NT2/D1 (cell line): ENCODE measurements at places on chromosomes 6 and 20.

DNA sequence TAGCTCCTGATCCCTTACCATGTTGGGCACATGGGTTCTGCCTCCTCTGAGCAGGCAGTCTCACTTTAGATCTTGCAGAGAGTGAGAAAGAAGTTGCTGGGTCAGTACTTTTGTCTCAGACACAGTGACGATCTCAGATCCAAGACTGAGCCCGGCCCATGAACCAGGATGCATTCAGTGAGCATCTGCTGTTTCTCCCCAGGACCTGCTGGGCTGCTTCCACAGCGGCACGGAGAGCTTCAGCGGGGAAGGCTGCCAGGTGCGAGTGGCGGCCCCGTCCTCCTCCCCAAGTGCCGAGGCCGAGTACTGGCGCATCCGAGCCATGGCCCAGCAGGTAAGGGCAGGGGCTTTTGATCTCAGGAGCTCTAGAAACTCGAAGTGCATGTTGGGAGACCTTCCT lies 53.9 kb upstream of the SMIM28 start:
- no peak for DNase-seq

GRCh38 chr20:1809131-1809572 lies 86.1 kb upstream of the SIRPA start:
- DNase-seq = no peak

GRCh38 chr20:21821358-21821757 lies 115.9 kb downstream of the PAX1 start:
- DNase-seq = no peak

DNA sequence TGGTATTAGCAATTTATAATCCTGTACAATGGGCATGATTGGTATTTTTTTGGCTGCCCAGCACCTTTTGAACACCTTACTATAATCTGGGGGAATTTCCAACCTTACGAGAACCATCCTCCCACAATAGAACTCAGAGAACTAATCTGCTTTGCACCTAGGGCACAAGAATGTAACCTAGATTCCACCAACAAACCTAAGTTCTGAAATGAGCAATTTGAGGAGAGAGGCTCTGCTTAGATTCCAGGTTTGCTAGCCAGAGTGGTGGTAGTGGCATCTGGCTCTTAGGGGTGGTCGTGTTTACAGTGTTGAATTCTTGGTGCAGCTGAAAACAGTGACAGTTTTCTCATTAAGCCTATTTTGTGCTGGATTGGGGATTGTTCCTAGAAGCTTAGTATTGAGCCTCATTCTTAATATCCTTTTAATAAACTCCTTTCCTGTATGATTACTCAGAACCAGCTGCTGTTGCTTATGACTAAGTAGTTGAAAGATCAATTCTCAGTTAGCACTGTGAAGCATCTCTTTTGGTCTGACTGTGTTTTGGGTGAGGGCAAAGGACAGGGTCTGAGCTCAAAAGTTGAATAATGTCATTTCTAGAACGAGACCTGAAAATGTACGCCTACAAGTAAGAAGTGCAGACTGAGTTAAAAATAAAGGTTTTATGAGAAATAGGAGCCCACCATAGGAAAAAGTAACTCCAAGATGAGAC lies 385.6 kb downstream of the CDKAL1 start:
- DNase-seq = no peak

DNA sequence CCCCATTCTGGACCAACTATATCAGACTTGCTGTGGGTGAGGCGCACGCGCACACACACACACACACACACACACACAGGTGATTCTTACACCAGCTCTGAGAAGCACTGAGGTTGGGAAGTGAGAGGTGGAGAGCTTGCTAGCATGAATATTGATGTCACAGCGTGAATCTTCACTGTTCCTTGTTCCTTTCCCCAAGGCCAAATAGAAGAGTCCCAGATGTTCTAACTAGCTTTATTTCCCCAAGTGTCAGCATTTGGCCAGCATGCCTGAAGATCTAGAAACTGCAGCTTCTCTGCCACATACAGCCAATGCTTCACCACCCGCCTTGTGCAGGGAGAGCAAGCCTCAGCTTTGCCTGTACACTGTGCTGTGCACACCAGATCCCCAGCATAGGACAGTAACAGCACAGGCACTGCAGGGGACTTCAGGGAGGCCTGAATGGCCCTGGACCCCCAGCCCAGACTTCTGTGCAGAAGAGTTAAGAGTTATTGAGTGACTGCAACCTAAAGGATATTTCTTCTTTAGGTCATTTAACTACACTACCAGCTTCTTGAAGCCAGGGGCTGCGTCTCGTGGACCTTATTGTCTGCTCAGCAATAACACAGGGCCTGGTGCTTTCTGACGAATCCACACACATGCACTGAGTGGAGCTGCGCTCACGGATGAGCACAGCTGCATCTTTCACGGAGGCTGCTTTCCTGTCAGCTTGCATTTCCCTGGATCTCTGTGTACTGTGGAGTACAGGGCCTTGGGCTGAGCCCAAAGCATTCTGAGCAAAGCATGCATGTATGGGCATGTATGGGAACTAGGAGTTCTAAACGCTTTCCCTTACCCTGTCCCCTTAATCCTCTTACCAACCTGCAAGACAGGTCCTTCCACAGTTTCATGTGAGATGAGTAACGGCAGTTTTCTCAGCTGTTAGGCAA lies 13.9 kb upstream of the CD93 start:
- no peak for DNase-seq

- no peak for DNase-seq
These were observed 4.9 kb downstream of the CDH22 start for GRCh38 chr20:46303176-46303956.

- no peak for DNase-seq
These were observed 177.1 kb downstream of the MRPL14 start for GRCh38 chr6:43950051-43950605.

GRCh38 chr6:44133003-44133931 lies 5.9 kb downstream of the TMEM63B start:
- no peak for DNase-seq

- DNase-seq = no peak
These were observed 49.8 kb upstream of the ENPP5 start for GRCh38 chr6:46220352-46221221.

- peak; percentile 38 for DNase-seq
These were observed 71.3 kb upstream of the SLC2A12 start for GRCh38 chr6:134123666-134124208.

GRCh38 chr20:22475662-22476061 lies 108.7 kb downstream of the FOXA2 start:
- DNase-seq = no peak

DNA sequence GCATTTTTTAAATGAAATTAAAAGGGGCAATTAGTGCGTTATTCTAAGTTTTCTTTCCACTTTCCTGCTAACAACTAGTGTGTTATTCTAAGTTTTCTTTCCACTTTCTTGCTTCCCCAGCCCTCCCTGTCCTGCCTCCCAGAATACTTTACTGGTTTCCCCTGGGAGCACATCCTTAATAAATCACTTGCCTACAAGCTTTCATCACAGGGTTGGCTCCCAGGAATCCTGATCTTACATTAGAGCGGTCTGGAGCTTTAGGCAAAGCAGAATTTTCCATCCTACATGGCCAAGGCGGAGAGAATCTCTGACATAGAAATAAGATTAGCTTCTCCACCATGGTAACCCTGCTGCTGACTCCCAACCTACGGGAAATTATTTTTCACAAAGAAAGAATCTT lies 150.4 kb downstream of the BFSP1 start:
- no peak for DNase-seq

DNA sequence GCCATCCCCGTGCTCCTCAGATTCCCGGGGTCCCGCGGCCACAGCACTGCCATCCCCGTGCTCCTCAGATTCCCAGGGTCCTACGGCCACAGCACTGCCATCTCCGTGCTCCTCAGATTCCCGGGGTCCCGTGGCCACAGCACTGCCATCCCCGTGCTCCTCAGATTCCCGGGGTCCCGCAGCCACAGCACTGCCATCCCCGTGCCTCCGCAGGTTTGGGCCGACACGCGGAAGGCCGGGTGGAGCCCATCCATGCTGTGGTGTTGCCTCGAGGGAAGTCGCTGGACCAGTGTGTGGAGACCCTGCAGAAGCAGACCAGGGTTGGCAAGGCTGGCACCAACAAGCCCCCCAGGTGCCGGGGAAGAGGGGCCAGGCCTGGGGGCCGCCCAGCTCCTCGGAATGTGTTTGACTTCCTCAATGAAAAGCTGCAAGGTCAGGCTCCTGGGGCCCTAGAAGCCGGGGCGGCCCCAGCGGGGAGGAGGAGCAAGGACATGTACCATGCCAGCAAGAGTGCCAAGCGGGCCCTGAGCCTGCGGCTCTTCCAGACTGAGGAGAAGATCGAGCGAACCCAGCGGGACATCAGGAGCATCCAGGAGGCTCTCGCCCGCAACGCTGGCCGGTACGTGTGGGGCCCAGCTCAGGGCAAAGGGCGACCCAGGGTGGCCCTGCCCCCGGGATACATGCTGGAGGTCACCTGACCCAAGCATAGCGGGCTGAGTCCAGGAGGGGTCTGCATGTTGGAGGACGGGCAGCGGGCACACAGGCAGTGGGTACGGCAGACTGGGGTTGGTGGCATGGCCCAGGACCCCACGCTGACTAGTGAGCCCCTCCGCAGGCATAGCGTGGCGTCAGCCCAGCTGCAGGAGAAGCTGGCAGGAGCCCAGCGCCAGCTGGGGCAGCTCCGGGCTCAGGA lies 1.3 kb upstream of the LIME1 start:
- no peak for DNase-seq

- no peak for DNase-seq
These were observed 56.1 kb upstream of the THEMIS start for GRCh38 chr6:127956956-127957355.

DNA sequence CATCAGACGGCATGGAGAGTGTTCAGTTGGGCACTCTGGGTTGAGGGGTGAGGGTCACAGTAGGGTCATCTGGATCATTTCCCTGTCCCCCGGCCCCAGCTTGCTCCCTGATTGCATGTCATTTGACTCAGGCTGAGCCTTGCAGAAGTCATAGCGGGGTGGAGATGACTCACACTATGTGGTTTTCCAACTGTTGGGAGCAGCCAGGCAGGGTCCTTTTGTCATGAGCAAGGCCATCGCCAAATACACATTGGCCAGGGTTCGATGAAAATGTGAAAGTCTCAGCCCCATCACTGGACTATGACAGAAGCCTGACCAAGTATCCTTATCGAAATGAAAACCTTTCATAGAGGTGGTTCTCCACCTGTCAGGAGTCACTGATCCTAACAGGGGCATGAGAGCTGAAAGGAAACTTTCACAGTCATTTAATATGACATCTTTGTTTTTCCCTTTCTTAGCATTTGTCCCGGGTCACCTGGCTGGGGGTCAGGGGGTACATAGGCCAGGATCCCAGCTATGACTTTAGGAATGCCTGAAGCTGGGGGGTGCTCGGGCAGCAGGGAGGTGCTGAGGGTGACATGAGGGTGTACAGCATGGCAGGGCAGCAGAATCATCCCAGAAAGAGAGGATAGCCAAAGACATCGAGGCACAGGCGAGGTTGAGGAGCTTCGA lies 70.2 kb upstream of the CD93 start:
- no peak for DNase-seq

DNA sequence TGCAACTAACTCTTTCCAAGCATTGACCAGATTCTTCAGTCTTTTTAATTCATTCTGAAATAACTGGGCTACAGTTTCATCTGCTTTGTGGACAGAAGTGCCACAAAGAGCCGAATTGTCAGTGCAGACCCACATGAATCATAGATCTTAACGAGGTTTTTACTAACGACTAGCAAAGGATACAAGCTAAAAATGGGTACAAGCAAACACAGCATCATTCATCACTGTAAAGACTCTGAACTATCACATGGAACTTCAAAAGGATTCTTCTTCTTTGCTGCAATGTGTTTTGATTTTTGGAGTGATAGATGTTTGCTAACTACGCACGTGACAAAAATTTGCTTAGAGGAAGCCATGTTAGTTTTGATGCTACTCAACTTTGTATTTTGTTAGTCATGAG lies 227.1 kb downstream of the ESR1 start:
- no peak for DNase-seq

DNA sequence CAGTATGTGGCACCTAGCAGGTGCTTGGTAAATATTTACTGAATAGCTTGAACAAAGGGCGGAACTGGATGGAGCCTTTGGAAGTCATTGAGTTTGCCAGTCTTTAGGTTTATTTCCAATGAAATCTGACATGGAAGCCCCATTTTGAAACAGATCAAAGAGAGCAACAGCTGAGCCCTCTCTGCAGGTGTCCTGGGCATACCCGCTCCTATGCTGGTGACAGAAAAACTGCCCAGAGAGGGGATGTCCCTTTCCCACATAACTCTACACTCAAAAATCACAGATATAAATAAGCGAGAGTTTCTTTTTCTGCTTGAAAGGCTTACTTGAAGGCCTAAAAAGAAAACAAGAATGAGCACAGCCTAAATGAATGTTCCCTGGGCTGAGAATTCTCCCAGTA lies 53.0 kb upstream of the RALY start:
- DNase-seq = no peak

DNA sequence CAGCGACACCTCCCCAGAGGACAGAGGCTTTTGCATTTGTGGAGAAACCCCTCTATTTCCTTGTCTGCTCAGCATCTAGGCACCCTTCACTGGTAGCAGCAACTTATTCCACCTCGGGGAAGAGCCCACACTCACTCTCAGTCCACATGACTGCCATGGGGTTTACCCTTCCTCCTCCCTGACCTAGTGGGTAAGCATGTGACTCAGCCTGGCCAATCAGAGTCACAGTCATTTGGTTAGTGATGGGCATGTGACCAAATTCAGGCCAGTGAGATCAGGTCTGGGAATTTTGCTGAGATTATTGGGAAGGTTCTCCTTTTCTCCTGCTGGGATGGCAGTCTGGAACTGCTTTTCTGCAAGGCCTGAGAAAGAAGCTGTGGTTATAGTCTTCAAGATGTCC lies 145.7 kb upstream of the PHACTR3 start:
- DNase-seq = no peak

- no peak for DNase-seq
These were observed 155.3 kb downstream of the EYA4 start for GRCh38 chr6:133396233-133396983.

GRCh38 chr6:155813548-155813947 lies 357.9 kb upstream of the NOX3 start:
- DNase-seq = no peak
